Cerebellum (tissue), 4 donors: ENCODE measurements at places on chromosomes 6 and 20.
A peak's percentile ranks its signal among the peaks of the same experiment; 100 is the strongest.

- DNase-seq, result no peak
Observed at GRCh38 chr6:127129251-127129650, 10.8 kb downstream of the RSPO3 start.

DNA sequence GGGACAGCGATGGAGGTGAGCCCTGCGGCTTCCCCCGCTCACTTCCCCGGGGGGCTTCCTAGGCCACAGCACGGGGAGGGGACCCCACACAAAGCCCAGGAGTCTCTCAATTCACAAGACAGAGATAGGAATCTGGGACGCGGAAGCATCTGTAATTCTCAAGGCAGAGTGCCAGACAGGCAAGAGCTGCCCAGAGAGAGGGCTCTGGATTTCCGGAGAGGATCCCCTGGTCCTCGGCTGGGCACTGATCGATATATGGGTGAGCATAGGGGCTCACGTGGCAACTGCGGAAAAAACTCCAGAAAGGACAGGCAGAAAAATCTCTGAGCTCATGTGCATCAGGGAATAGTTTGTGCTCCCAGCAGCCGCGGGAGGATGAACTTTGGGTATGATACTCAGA is 296.2 kb downstream of the NRN1 start:
- no peak for DNase-seq

GRCh38 chr6:146388736-146389364 is 154.8 kb upstream of the RAB32 start:
- DNase-seq, result no peak

DNA sequence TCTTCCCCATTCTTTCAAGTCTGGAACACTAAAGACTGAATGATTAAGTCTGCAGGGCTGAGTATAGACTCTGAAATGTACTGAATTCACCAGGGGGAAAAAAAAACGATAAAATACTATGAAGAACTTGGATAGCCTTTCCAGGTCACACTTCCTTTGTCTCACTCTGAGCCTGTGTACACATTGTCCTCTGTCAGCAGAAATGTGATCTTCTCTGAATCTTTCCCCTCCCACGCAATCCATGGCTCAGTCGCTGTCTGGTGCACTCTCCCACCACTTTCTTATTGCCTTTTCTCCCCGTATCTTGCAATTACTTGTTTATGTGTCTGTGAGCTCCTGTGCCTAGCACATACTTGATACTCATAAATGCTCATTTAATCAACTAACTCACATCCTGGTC is 212.6 kb upstream of the RSPO3 start:
- no peak for DNase-seq

DNA sequence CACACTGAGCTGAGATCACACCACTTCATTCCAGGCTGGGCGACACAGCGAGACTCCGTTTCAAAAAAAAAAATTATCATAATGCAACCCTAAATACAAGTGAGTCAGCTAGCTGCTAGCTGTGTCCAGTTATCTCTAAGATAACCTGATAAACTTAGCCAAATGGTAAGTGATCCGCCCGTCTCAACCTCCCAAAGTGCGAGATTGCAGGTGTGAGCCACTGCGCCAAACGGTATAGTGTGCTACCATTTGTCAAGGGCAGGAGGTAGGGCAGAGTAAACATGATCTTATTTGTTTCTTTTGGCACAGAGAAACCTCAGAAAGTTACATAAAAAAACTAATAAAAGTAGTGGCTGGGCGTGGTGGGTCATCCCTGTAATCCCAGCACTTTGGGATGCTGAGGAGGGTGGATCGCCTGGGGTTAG is 4.7 kb upstream of the C6orf132 start:
- DNase-seq, result no peak

GRCh38 chr6:91713911-91714310 is 1127.0 kb upstream of the MAP3K7 start:
- no peak for DNase-seq

DNA sequence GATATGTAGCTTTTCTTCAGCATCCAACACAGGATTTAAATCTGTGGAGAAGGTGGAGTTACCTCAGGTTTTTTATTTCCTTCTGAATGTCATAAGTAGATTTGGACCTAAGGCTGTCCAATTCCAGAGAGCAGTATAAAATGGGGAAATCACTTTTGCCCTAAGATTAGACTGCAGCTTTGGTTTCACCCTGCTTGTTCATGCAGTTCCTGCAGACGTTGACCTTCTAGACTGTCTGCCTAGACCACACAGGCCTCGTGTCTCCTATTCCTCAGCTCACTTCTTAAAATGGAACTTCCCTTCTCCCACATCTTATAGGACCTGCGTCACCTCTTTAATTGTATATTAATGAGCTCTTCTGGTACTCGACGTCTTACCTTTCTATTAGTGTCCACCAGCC is 26.0 kb upstream of the C6orf62 start:
- no peak for DNase-seq

- DNase-seq, result no peak
Observed at GRCh38 chr6:8785223-8785622, 349.9 kb upstream of the SLC35B3 start.

- DNase-seq, result no peak
Observed at GRCh38 chr6:2542101-2542857, 208.4 kb downstream of the MYLK4 start.

GRCh38 chr6:113258771-113259170 is 598.4 kb upstream of the MARCKS start:
- DNase-seq, result no peak

GRCh38 chr20:63222541-63222940 is 6.6 kb upstream of the YTHDF1 start:
- DNase-seq, result no peak

GRCh38 chr20:62782893-62783278 is 13.4 kb upstream of the MRGBP start:
- DNase-seq, result no peak

- DNase-seq, result no peak
Observed at GRCh38 chr20:38883981-38884733, 42.1 kb upstream of the FAM83D start.

DNA sequence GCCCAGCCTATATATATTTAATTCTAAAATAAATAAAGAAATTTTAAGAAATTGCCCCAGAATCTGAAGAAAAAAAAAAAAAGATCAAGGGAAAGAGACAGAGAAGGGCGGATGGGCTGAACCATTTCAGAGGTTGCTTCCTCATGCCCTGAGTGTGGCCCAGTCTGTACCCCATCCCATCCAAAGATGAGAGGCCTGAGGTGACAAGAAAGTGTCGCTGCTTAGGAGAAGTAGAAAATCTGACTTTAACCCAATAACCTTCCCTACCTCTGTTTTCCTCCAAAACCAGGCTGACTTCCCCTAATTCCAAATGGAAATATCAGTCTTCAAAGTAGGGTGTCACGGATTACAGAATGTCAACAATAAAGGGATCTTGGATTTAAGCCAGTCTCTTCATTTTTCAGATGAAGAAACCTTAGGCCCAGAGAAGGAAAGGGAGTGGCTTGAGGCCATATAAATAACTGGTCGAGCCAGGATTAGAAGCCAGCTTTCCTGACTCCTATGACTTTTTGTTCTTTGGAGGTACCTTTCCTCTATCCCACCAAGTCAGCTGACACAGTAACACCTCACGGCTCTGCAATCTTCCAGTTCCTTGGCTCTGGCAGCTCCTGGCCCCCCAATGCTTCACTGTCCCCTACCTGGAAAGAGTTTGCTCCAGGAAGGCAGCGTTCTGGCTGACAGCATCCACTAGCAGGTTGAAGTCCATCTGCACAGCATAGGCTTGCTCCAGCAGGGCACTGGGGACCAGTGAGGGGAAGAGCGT is 10.1 kb downstream of the GSS start:
- DNase-seq, result no peak

DNA sequence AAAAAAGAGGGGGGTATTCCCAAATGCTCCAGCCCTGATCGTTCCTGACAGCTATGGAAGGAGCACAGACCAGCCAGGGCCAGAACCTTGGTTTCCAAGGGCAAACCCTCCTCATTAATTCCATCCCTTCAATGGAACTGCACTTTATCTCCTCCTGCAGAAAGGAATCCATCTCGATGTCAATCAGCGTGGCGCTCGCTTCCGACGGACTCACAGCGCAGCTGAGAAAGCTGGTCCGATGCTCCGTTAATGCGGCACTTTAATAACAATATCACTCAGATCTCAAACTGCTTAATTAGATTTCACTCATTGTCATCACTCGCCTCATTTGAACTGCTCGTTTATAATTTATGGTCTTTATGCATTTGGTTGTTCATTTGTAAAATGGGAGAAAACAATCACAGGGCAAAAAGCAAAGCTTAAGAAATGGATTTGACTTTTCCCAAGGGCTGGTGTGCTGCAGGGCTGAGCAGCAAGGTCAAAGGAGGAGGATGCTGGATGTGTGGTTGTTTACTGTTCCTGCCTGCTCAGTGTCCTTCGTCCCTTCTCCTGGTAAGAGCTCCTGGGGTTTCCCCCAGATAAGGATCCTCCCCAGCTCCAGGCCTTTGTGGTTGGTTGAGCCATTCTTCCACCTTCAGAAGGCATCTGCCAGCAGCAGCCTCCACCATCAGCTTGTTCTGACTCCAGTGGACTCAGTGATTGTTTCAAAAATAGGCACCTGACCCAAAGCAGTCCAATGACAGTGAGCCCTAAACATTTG is 152.7 kb downstream of the ANKRD60 start:
- DNase-seq, result no peak

GRCh38 chr6:150638765-150639164 is 39.1 kb downstream of the PLEKHG1 start:
- no peak for DNase-seq

- no peak for DNase-seq
Observed at GRCh38 chr20:1434571-1435336, 31.9 kb downstream of the NSFL1C start.

GRCh38 chr6:43455531-43456428 is at the start of gene DLK2:
Gene DLK2 (minus strand): TSS chr6:43455548. CDS start chr6:43454825, 723 bp downstream.
- peak; percentile 73 for DNase-seq

DNA sequence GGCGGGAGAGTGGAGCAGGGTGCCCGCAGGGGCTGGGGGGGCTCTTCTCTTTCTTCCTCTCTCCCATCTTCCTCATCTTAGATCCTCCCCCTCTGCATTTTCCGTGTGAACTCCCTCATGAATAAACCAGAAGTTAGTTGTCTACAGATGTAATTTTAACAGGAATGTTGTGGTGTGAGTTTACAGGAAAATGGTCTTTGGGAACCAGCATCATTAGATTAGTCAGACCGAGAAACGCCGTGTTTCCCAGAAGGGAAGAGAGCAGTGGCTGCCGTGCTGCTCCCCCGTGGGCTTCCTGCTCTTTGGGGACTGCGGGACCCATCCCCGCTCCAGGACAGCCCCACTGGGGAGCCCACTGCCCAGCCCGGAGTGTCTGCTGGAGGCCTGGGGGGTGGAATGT is 3.4 kb downstream of the MYT1 start:
- DNase-seq, result no peak

DNA sequence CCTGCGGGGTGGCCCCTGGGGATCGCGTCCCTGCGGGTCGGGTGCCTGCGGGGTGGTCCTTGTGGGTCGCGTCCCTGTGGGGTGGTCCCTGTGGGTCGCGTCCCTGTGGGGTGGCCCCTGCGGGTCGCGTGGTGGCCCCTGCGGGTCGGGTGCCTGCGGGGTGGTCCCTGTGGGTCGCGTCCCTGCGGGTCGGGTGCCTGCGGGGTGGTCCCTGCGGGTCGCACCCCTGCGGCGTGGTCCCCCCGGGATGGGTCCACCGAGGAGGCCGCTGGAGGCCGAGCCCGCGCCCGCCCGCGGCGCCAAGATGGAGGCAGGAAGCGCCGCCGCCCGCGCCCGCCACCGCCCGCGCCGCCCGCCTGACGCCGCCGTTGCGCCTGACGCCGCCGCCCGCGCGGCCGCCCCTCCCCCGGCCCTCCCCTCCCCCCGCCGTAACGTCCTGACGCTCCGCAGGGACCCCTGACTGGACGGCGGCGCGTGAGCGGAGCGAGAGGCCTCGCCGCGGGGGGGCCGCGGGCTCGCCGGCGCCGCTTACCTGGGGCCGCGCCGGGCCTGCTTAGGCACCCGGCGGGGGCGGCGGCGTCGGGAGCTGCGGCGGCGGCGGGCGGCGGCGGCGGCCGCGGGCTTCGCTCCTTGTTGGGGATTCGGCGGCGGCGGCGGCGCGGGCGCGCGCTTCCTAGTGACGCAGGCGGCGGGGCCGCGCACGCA is at the start of gene GMEB2:
GMEB2 (minus strand) TSS at position 678 of the 705 bp plus-strand sequence. CDS start 7,704 bp downstream, outside the sequence.
- peak; percentile 92 for DNase-seq

GRCh38 chr6:69835414-69836179 is 30.8 kb upstream of the COL19A1 start:
- DNase-seq, result peak; percentile 31

- DNase-seq, result no peak
Observed at GRCh38 chr6:167707686-167708500, 118.8 kb upstream of the AFDN start.

DNA sequence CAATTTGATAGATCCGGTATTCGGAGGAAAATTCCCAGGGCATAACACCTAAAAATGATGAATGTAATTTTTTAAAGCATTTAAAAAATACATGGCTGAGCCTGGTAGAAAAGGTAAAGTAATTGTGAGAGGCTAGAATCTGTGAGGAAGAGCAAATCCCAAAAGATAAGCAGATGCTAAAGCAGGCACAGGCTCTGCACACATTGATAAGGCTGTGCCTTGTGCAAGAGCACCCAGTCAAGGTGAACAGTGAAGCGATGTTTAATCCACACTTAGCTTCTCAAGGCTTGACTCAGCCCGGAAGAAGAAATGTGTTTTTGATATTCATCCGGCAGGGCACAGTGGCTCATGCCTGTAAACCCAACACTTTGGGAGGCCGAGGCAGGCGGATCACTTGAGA is 5.1 kb upstream of the EPB41L2 start:
- no peak for DNase-seq

GRCh38 chr6:22028403-22029090 is 268.3 kb downstream of the PRL start:
- DNase-seq, result no peak

DNA sequence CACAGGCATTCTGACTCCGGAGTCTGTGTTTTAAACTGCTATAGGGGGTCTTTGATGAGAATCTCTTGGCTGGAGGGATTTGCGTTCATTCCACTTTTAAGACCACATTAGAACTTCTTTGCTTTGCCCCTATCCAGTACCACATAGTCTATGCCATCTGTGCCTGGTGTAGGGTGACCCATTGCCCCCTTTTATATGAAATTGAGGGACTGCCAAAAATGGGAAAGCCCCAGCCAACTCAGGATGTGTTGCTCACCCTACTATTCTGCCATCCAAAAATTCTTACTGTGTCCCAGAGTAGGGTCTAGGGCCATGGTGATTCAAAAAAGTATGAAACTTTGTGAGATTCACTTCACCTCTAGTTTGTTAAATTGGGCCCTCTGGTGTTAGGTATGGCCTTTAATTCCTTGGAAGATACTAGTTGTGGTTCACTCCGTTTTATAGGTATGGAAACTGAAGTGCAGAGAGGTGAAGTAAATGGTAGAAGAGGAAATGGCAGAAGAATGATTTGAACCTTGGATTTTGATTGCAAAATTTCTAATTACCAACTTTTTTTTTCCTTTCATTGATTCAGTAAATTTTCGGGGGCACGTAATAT is 1.4 kb downstream of the PFDN4 start:
- DNase-seq, result no peak

- DNase-seq, result no peak
Observed at GRCh38 chr6:72132427-72132826, 246.1 kb downstream of the RIMS1 start.

- DNase-seq, result no peak
Observed at GRCh38 chr20:59571151-59571550, 33.2 kb upstream of the PHACTR3 start.

- no peak for DNase-seq
Observed at GRCh38 chr6:89197141-89197540, 20.0 kb downstream of the GABRR1 start.
